Omental fat pad (tissue), 4 donors: ENCODE measurements at places on chromosomes 4 and X.

DNA sequence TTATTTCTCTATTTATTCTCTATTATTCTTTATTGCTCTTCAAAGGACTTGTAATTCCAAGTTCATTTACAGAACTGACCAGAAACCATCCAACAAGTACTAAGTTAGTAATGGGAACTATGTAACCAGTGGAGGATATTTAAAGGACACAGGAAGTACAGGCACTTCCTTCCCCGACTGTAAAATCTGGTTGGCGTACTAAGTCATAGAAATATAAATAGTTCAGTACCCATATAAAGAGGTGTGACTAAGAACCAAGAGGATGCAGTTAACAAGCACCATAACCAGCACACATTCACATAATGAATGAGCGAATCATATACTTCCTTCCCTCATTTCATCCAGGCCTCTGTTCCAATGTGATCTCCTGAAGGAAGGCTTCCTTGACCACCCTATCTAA lies 3.6 kb upstream of the EIF4E start:
- DNase-seq, result no peak

DNA sequence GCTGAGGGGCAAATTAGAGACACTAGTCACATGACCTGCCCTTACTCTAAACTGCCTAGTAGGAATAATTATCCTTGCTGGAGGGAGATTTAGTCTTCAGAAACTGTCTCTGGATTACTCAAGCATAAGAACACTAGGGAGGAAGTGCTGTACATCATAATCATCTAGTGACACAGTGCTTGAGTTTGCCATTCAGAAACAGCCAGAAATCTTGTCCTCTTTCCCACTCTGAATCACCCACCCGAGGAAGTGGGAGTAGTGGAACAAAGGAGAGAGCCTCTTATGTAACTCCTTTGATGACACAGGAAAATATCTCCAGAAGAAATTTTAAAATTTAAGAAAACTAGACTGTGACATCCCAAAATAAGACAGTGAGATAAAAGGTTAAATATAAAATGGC lies 69.3 kb upstream of the PCDH19 start:
- no peak for DNase-seq

GRCh38 chrX:24149351-24150050 lies at the start of gene ZFX:
TSS of gene ZFX (plus strand) at chrX:24149729. CDS start at chrX:24172743, 23,014 bp downstream.
- no peak for DNase-seq

DNA sequence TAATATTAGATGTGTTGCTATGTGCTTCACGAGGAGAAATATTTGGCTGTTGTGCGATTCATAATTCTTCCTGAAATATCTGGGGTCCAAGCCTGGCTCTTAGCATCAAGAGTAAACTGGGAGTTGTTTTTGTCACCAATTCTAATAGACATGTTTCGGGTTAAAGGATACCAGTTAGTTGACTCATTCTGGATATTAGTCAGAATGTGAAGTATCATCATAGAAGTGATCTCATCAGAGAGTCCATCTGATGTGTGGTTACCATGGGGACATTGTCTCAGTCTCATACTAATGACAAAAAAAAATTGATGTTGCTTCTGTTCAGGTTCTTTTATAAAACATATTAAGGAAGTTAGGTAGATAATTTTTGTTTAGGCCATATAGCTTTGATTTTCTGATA lies 57.2 kb upstream of the MTMR1 start:
- no peak for DNase-seq

- DNase-seq, result no peak
Observed at GRCh38 chr4:119632216-119632615, 3.6 kb upstream of the PDE5A start.

DNA sequence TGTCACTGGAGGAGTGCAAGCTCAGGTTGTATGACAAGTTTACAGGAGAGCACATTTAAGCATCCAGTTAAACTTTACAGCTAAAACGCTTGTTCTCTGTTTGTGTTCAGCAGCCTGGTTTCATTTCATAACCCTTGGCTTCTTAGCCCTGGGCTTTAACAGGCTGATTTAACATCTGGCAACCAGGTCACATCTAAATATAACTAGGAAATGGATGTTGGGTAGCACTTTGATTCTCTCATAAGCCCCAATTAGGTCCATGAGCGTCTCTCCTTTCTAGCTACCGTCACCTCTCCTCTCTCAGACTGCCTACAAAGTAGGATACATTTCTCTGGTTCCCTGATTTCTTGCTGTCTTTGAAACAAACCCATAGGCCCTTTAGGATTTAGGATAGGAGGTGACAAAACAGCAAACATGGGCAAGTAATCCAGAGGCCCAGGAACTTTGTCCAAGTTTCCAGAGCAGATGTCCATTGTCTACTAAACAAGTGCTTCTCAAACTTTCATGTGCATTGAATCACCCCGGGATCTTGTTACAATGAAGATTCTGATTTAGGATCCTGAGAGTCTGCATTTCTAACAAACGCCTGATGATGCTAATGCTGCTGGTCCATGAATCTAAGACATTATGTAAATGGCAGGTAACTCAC lies 22.5 kb downstream of the OTUD6A start:
- DNase-seq, result no peak

DNA sequence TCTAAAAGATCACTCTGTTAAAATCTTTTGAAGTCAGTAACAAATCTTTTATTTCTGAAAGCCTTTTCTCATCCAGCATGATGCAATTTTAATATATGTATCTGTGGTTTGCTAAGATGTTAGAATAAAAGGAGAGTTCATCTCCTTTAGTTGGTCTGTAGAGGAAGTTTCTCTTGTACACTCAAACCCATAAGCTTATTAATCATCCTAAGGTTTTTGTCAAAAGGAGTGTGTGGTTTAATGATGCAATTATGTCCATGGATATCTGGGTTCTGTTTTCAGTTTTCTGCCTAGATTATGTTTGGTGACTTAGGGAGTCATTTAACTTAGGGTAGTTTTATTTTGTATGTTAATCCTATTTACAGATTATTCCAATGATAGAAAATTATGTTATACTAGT lies 52.1 kb upstream of the NDST4 start:
- no peak for DNase-seq

DNA sequence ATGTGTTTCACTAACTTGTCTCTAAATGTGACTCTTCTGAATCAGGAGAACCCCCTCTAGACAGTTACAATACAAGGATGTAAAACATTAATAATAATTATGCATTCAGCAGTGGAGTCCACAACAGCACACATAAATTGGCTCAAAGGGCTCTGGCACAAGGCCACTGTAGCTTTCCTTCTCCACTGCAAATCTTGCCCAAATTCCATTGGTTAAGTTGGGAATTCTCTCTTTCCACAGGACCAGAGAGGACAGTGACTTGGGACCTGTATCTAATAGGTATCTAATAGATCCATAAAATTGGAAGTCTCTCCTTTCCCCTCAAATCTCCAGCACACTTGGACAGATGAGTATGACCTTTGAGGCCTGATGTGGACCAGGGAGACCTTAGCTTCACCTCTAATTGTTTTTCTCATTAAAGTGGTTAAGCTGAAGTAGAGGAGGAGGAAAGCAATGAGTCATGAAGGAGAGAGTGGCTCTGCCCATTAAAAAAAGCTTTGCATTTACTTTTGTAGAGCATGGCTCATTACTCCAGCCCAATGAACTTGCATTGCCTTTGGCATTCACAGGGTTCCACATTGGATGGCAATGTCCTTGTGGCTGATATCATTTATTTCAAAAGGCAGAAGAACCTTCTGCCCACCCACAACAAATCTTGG lies 72.3 kb upstream of the SH3RF1 start:
- DNase-seq, result no peak

- DNase-seq, result no peak
Observed at GRCh38 chr4:10811991-10812390, 127.4 kb upstream of the CLNK start.

GRCh38 chr4:151679231-151679630 lies 81.6 kb downstream of the GATB start:
- DNase-seq, result no peak

GRCh38 chr4:171288816-171289432 lies 524.3 kb upstream of the GALNTL6 start:
- no peak for DNase-seq

- no peak for DNase-seq
Observed at GRCh38 chrX:37350034-37350365, 836 bp downstream of the PRRG1 start.

GRCh38 chrX:135449637-135450550 lies 28.1 kb downstream of the SMIM10L2A start:
- DNase-seq, result no peak

- no peak for DNase-seq
Observed at GRCh38 chrX:63740382-63740781, 44.6 kb downstream of the ARHGEF9 start.

DNA sequence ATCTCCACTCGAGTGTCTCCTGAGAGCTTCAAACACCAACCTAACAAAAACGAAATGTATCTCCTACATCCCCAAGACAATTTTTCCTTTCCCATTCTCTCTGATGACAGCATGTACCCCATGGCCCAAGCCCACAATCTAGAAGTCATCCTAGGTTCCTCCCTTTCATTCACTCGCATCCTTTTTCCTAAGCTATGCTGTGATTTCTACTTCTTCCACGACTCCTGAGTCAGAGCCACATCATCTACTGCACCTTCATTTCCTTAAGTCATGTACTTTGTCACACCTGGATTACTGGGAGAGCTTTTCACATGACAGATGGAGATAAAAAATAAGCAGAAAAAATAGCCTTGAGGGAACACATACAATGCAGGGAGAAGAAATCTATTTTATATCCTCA lies 20.1 kb downstream of the C4orf36 start:
- no peak for DNase-seq

DNA sequence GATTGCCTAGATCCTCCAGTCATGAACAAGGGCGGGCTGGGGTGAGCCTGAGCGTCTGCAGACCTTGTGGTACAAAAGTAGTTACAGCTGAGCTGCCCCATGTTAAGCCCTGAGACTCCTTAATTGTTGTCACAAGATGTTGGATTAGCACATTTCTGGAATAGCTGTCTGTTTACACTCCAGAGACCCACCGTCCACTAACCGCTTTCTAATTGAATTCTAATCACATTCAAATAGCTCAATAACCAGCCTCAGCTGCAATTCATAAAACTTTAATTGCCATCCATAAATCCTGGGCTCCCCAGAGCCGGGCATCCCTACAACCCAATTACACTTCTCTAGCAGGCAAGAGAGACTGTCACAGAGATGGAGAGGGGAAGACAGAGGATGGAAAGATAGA lies 1.6 kb upstream of the GSX2 start:
- DNase-seq, result no peak

- no peak for DNase-seq
Observed at GRCh38 chr4:80393246-80393969, 57.9 kb downstream of the CFAP299 start.

DNA sequence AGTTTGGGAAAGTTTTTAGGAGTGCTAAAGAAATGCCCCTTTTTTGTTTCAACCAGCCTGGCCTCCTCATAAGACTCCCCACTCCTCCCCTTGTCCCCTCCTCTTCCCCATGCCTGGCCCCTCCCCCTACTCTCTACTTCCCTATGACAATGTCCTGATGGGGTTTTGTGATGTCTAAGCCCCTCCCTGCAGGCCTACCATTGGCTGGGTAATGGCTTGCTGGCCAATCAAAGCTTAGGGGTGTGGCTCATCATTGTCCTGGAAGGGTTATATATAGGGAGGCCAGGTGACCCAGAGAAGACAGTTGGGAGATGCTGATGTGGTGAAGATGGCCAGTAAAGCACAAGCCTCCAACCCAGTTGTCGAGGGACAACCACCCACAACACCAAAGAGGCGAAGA lies 48.2 kb upstream of the PASD1 start:
- no peak for DNase-seq
